AML-193 (cell line): ENCODE measurements at places on chromosomes 5 and 9.

DNA sequence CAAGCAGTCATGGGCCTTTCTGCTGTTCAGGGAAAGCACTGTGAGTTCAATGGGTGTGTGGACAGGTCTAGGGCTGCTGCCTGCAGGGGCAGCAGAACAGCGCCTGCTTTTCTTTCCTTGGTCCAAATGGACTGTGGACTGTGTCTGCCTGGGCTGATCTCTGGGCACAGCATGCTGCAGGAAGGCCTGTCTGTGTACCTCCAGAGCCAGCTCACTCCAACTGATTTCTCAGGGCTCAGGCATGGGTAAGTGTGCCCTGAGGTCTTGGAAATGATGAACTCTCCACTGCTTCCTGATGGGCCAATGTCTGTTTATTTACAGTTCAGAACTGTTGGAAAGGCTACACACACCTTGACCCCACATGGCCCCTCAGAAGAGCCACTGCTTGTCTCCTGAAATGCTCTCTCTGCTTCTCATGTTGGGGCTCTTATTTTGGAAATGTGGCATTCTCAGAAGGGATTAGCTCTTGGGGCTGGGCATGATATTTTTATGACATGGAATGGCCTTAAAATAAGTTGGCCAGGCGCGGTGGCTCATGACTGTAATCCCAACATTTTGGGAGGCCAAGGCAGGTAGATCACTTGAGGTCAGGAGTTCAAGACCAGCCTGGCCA lies 27.0 kb downstream of the SLC22A4 start:
- no peak for DNase-seq

- DNase-seq = no peak
These were observed 62.5 kb downstream of the CFAP95 start for GRCh38 chr9:69882998-69883565.

DNA sequence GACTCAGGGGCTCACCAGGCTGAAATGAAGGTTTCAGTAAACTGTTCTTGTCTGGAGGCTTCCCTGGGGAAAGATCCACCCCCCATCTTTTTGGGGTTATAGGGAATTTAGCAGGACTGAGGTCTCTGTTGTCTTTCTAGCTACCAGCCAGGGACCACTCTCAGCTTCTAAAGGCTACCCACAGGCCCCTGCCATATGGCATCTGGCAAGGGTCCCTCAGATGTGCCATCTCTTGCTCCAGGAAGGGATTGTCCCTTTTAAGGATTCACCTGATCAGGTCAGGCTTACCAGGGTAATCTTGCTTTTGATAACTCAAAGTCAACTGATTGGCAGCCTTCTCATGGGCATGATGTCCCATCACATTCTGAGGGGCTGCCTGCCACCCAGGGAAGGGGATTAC lies 65.0 kb downstream of the NSUN2 start:
- no peak for DNase-seq

GRCh38 chr5:170481849-170482248 lies 22.0 kb upstream of the KCNIP1 start:
- no peak for DNase-seq

GRCh38 chr5:153905219-153905618 lies 133.5 kb downstream of the FAM114A2 start:
- no peak for DNase-seq

- DNase-seq = peak; percentile 24
These were observed 11.8 kb upstream of the EXOC3 start for GRCh38 chr5:431001-431710.

- DNase-seq = no peak
These were observed 100.4 kb upstream of the LARP1 start for GRCh38 chr5:154654486-154655371.

GRCh38 chr5:105752801-105753200 lies 1917.9 kb downstream of the EFNA5 start:
- DNase-seq = no peak

DNA sequence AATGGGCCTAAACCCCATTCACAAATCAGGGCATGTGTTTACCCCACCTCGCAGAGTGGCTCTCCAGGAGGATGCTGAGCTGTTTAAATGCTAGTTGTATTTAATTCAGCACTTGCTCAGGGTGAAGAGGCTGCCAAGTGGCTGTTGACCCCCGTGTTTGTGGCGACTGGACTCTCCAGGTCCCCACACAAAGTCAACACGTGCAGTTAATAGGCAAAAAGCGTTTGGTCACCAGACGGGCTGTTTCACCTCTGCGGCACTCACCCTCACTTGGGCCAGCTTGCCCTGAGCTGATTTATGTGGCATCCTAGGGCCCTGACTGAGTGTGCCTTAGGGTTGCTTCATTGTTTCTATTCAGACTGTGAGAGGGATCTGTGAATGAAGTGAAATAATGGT lies 152.3 kb downstream of the GAS1 start:
- DNase-seq = no peak

DNA sequence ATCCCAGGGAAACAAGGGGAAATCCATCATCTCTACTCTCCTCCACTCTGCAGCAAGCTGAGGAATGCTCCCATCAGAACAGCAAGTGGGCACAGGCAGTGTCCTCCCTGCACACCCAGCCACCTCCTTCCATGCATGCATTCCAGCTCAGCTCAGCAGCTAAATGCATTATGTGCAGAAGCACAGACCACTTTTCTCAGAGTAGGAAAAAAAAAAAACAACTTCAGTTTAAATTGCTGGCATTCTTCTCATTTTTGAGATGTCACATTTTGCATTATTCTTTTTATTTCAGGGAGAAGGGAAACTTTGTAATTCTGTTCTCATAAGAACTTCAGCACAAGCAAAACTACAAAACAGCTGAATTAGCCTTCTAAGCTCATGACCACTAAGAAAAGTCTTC lies 312.2 kb downstream of the SEMA5A start:
- no peak for DNase-seq

GRCh38 chr5:112958093-112959088 lies 18.2 kb upstream of the DCP2 start:
- no peak for DNase-seq

DNA sequence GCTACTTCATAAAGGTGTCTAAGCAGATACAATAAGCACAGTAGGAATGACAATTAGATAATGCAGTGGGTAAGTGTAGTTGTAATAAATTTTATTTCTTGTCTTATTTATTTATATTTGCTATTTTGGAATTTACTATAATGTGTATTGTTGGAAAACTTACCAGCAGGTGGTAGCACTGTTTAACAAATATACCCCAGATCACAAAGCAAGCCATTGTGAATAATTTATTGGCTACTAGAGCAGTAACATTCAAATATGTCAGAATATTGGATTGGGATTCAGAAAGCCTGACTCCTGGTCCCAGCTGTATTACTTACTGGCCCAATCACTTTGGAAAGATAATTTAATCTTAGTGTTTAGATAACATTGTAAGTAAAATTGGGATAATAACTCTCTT lies 78.0 kb downstream of the ISOC1 start:
- DNase-seq = no peak

DNA sequence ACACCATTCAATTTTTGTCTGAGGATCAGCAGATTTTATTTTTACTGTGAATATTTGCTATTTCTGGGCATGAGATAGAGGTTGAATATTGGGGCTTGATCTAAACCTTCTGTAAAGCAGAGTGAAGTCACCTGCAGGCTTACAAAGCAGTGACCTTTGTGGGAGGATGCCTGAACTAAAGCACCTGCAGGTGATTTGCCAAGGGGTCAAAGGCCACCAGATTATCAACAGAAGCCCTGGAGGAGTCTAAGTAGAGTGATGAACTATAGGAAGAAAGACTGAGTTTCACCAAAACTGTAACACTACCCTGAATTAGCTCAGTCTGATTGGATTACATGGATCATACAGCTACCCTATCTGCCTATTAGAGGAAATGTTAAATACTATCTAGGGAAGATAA lies 144.3 kb upstream of the PRLR start:
- DNase-seq = no peak
